Activated naive CD8-positive, alpha-beta T cell treated with anti-CD3 and anti-CD28 coated beads for 36 hours (primary cell): ENCODE measurements at places on chromosomes 11 and 22. TPM values are rescaled to one million over a fixed set of nuclear protein-coding genes. Genes with fewer than 3 reads are reported as not detected.

Gene CST6
- not detected for total RNA-seq

DNA sequence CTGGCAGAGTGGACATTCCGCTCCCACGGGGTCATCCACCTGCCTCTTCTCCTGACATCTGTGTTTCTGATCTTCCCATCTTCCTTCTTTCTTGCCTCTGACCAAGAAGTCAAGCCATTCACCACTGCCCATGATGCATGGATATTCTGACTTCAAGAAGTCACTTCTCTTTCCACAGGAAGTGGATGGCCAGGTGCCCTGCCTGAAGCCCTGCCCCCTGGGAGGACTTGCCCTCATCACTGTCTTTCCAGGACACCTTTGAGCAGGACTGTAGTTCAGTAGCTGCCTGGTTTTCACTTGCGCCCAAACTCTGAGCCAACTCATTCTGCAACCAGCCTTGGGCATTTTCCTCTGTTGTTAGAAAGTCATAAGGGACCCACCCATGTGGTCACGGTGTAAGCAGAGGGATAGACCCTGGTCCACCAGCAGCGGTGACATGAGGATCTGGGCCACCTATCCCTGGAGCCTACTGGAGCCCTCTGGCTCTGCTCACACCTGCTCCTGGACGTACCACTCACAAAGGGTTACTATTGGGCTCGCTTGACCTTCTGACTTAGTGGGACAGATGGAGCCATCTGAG, 6.9 kb downstream of the CYTH4 start:
- DNase-seq: no peak
- no peak overlapping the region for H3K4me3 ChIP-seq
- H3K27me3 ChIP-seq: no peaks in the 10 kb centered on the region

GRCh38 chr11:73348838-73349237, 27.4 kb upstream of the RELT start:
- no peaks in the 10 kb centered on the region for H3K36me3 ChIP-seq
- no peaks in the 10 kb centered on the region for H3K27me3 ChIP-seq

DNA sequence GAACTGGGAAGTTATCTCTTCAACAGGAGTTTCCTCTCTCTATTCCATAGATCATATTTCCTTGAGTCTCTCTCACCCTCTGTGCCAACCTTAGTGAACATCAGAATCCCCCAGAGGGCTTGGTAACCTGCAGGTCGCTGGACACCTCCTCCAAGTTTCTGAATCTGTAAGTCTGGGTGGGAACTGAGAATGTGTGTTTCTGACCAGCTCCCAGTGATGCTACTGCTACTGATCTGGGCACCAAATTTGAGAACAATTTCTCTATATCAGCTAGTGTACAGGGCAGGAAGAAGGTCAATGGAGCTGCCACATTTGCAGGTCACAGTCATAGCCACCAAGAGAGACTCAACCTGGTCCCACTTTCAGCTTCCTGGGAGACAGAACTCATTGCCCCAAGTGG, 62.9 kb downstream of the RCN1 start:
- H3K4me3 ChIP-seq: no peak overlapping the region
- H3K27me3 ChIP-seq: peaks cover 19% of the 10 kb centered on the region
- no peaks in the 10 kb centered on the region for H3K36me3 ChIP-seq
- DNase-seq: no peak
